ENCODE measurements at places on chromosomes 11 and 22.
A peak's percentile ranks its signal among the peaks of the same experiment; 100 is the strongest.

DNA sequence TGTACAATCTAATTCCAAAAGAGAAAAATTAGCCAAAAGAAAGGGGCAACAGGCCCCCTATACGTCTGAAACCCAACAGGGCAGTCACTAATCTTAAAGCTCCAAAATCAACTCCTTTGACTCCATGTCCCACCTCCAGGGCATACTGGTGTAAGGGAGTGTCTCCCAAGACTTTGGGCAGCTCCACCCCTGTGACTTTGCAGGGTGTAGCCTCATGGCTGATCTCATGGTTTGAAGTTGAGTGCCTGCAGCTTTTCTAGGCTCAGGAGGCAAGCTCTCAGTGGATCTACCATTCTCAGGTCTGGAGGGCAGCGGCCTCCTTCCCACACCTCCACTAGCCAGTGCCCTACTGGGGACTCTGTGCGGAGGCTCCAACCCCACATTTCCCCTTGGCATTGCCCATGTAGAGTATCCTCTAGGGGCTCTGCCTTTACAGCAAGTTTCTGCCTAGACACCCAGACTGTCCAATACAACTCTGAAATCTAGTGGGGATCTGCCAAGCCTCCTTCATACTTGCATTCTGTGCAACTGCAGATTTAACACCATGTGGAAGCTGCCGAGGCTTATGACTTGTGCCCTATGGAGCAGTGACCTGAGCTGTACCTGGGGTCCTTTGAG lies 94.5 kb downstream of the TRIM29 start:
- DNase-seq = no peak

DNA sequence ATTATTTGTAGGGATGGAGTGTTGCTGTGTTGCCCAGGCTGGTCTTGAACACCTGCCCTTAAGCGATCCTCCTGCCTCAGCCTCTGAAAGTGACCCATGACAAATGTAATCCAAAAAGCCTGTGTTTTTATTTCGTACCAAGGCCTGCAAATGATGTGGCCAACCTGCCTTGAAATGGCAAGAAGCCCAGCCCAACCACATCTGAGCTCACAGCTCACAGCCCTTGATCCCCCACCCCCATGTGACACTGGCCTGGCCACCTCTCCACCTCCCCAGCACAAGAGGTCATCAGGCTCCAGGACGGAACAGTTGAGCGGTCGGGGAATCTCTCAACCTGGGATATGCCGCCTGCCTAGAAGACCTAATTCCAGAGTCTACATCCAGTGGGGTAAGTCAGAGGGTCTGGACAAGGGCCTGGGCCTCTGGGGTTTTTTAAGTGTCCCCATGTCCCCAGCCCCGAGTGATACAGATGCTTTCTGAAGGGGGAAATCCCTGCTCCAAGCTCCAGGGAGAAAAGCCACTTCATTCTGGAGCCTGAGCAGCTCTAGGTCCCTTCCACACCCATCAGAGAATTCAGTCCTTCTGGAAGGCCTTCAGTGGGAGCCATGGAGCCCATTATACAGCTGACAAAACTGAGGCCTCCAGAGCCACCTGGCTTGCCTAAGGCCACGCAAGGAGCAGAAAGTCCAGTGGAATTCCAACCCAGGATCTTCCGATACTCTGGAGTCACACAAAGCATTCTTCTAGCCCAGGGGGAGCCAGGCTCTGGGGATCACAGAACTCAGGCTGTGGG lies 70.7 kb downstream of the MN1 start:
- no peak for DNase-seq

DNA sequence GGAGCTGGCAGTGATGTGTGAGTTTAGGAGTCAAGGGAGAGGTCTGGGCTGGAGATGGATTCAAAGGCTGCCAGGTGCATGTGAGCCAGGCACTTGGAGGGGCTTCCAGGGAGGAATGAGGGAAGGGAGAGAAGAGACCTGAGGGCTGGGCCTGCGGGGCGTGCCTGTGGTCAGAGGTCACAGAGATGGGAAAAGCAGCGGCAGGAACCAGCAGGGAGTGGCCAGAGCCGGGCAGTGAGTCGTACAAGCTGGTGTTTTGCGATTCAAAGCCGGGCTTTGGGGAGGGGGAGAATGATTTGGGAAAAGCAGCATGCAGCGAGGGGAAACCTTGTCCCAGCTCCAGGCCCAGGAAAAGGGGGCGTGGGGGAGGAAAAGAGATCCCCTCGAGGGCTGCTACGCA lies 96.9 kb upstream of the RTL6 start:
- peak; percentile 8 for DNase-seq

- no peak for DNase-seq
These were observed 34.6 kb downstream of the PTPRJ start for GRCh38 chr11:48014917-48015316.

All from IMR-90 (cell line).